ENCODE measurements at places on chromosomes 1 and 21. TPM values are rescaled to one million over a fixed set of nuclear protein-coding genes. Genes with fewer than 3 reads are reported as not detected.

LCE1F gene
- not detected for total RNA-seq

MCOLN2 gene
- total RNA-seq: 1.4 TPM

ATAD3C gene
- not detected for total RNA-seq

DDAH1 gene
- total RNA-seq: 97.5 TPM

Data from SJSA1 (cell line).